Fibroblast of skin of back (primary cell): ENCODE measurements at places on chromosomes 6 and 20.
A peak's percentile ranks its signal among the peaks of the same experiment; 100 is the strongest.

DNA sequence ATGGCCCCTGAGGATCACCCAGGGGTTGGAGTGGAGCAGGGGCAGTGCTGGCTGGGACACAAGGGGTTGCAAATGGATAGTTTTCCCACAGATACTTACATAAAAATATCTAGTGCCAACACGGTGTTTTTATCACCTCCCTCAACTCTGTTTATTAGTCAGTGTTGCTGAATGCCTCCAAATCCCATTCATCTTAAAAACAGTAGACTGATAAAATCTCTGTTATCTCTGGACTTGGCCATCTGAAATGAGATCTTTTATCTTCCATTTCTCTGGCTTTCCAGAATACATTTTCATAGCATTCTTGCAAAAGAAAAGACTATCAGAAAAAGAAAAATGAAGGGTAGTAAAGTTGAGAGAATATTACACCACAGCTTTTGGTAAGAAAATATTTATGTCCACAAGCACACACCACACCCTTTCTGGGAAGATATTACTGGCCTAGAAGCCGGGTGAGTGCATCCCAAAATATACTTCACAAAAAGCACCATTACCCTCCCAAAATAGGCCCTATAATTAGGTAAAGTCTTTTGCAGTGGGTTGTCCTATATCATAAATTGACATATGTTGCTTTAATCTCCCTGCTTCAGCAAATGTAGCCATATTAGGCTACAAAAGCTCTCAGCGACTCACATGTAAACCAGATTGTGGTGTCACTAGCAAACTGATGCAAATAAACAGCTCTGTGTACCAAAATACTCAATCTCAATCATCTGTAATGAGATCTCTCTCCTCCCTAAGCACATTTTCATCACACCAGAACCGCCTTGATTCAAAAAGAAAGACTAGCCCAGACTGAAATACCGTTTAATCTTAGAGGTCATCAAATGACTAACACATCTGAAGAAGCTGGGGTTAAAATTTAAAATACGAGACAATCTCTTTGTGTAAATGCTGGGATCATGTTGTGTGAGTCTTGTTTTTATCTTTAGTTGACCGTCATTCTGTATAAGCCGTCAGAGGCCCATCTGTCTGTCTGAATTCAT lies 96.7 kb downstream of the FYN start:
- DNase-seq, result no peak

DNA sequence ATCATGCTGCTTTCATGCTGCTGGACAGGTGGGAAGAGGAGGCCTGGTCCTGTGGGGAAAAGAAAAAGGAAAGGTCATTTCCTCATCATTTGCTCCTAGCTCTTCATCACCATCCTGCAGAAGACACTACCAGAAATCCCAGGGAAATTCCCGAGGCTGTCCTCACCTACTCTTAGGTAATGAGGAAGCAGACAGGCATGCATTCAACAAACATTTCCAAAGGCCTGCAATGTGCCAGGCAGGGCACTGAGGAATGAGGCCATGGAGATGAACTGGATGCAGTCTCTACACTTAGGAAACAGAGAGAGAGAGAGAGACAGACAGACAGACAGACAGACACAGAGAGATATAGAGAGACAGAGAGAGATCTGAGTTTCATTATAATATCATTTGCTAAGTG lies 83.0 kb upstream of the MRPS10 start:
- no peak for DNase-seq

DNA sequence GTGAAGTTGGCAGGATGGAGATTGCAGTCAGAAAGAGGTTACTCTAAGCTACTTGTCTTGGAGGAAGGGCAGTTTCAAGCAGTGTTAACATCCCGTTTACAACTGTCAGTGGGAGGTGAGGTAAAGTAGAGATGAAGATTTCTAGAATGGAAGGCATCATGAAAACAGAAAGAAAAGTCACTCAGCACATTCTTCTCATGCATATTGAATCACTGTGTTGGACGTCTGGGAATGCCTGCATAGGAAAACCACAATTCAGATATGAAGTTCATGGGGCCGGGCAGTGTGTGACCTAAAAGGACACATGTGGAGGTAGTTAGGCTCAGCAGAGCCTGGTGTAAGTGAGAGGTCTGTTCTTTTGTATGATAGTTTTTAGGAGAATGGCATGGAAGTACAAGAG lies 73.5 kb upstream of the LAMP5 start:
- DNase-seq, result peak; percentile 65

GRCh38 chr6:149336609-149336928 lies 19.1 kb downstream of the TAB2 start:
- DNase-seq, result no peak

GRCh38 chr20:41329435-41330342 lies 10.9 kb upstream of the LPIN3 start:
- DNase-seq, result peak; percentile 100

- DNase-seq, result peak; percentile 56
Measured at GRCh38 chr6:143180826-143181225, 120.1 kb downstream of the AIG1 start.

- DNase-seq, result peak; percentile 34
Measured at GRCh38 chr6:37516076-37516919, 16.6 kb upstream of the CCDC167 start.

- no peak for DNase-seq
Measured at GRCh38 chr20:62819494-62820174, 2.8 kb downstream of the COL9A3 start.

DNA sequence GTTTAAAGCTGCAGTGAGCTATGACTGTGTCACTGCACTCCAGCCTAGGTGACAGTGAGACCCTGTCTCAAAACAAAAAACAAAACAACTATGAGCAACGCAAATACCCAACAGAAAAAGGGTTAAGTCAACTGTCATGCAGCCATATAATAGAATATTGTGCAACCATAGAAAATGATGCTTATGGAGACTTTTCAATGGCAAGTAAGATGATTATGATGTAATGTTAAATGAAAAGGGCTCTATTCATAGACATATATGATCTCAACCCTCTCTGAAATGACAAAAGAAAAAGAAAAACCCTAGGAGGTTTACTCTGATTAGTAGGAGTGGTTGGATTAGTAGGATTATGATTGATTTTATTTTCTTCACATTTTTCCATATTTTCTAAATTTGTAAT lies 41.3 kb upstream of the TBC1D7 start:
- no peak for DNase-seq

GRCh38 chr6:156464100-156464878 lies 312.9 kb upstream of the ARID1B start:
- DNase-seq, result no peak

DNA sequence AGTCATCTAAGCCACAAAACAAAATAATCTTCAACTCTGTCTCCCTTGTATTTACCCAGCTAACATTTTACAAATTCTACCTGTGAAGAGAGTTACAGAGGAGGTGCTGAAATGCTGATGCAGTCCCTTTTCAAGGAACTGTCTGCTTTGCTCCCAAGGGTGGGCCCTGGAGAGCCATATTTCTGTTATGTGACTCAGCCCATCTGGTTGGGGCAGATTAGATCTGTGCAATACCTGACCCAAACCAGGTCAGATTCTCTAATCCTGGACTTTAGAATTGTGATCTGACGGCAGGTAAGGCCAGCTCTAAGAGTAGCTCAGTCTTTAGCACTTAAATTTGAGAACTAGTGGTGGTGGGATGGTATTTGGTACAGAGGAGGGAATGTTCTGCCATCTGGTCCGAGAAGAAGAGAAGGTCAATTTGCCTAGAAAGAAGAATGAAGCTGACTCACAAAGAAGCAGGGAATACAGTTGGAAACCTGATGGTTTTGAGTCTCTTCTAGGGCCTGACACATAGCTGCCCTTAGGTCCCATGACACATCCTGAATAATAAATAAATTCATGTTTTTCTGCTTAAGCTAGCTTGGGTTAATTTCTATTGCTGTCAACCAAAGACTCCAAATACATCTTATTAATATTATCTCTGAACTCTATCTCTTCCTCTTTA lies 8.1 kb downstream of the ZNF311 start:
- DNase-seq, result no peak
